ENCODE measurements at places on chromosomes 4 and X. TPM values are rescaled to one million over a fixed set of nuclear protein-coding genes. Genes with fewer than 3 reads are reported as not detected.

SOWAHB gene
- total RNA-seq, result not detected

UCP1 gene
- not detected for total RNA-seq

ESX1 gene
- not detected for total RNA-seq

ASB5 gene
- total RNA-seq, result not detected

NDNF gene
- 0.13 TPM for total RNA-seq

CLGN gene
- 0.37 TPM for total RNA-seq

IBSP gene
- total RNA-seq, result not detected

RBM47 gene
- 0.48 TPM for total RNA-seq

AMBN gene
- total RNA-seq, result not detected

ADGRG2 gene
- total RNA-seq, result not detected

NWD2 gene
- not detected for total RNA-seq

FAM184B gene
- not detected for total RNA-seq

PNMA3 gene
- total RNA-seq, result 1.8 TPM

XK gene
- not detected for total RNA-seq

DLG3 gene
- total RNA-seq, result 17.3 TPM

MAGEA2 gene
- not detected for total RNA-seq

TCEAL9 gene
- 1.1 TPM for total RNA-seq

ELOVL6 gene
- 6.1 TPM for total RNA-seq

NEUROG2 gene
- not detected for total RNA-seq

ENAM gene
- total RNA-seq, result not detected

PROM1 gene
- total RNA-seq, result 0.26 TPM

FAM9C gene
- total RNA-seq, result 0.21 TPM

NR0B1 gene
- total RNA-seq, result not detected

ATP10D gene
- 5.1 TPM for total RNA-seq

TEX11 gene
- not detected for total RNA-seq

VCX gene
- total RNA-seq, result not detected

GLRB gene
- total RNA-seq, result not detected

PCGF3 gene
- 35.3 TPM for total RNA-seq

XAGE3 gene
- total RNA-seq, result not detected

NLGN4X gene
- not detected for total RNA-seq

FABP2 gene
- total RNA-seq, result not detected

DOCK11 gene
- 50.6 TPM for total RNA-seq

SLC10A3 gene
- 17.3 TPM for total RNA-seq

DUSP21 gene
- total RNA-seq, result not detected

SCLT1 gene
- 19.4 TPM for total RNA-seq

BEND4 gene
- total RNA-seq, result 0.32 TPM

EGF gene
- not detected for total RNA-seq

AMTN gene
- not detected for total RNA-seq

TLR6 gene
- 3.0 TPM for total RNA-seq

USP17L22 gene
- not detected for total RNA-seq

KLF8 gene
- total RNA-seq, result 7.3 TPM

FREM3 gene
- total RNA-seq, result not detected

CENPE gene
- 50.2 TPM for total RNA-seq

ANOS1 gene
- not detected for total RNA-seq

PDGFRA gene
- total RNA-seq, result 0.50 TPM

C1QTNF7 gene
- total RNA-seq, result not detected

LANCL3 gene
- total RNA-seq, result 0.40 TPM

KLB gene
- total RNA-seq, result not detected

Measured in activated T-helper 17 cell treated with anti-CD3 and anti-CD28 coated beads, Interleukin-2, amount 50 U/mL, for 72 hours (primary cell).